Esophagus mucosa (tissue), 1 donor: ENCODE measurements at places on chromosomes 1 and 21.

GRCh38 chr1:218741852-218742251 lies 396.7 kb downstream of the TGFB2 start:
- no peak for ATAC-seq

- ATAC-seq, result no peak
Measured at GRCh38 chr1:93056214-93056613, 22.9 kb upstream of the MTF2 start.

DNA sequence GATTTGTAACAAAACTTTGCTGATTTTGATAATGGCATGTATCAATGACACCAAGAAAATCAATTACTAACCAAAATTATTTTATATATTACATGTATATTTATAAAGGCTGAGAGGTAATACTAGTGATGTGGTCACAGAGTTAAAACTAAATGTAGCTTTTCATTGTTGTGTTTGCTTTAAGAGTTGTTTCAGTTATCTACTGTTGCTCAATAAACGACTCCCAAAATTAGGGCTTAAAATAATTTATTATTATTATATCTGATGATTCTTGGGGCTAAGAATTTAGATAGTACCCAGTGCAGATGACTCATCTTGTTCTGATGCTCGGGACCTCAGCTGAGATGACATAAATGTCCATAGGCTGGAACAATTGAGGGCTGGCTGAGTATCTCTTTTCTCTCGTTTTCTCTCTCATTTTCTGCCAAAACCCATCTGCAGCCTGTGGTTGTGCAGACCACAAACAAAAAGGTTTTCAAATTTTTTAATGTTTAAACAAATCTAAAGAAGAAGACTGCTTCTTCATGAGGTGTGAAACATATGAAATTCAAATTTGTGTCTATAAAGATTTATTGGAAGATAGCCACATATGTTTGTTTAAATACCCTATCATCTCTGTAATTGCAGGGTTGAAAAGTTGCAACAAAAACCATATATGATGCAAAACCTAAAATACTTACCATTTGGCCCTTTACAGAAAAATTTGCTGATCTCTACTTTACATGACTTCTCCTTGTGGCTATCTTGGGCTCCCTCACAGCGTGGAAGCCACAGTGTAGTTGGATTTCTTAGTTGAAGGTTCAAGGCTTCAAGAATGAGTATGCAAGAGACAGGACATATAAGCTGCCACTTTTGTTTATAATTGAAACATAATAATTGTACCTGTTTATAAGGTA lies 14.8 kb upstream of the PTPRC start:
- no peak for ATAC-seq

DNA sequence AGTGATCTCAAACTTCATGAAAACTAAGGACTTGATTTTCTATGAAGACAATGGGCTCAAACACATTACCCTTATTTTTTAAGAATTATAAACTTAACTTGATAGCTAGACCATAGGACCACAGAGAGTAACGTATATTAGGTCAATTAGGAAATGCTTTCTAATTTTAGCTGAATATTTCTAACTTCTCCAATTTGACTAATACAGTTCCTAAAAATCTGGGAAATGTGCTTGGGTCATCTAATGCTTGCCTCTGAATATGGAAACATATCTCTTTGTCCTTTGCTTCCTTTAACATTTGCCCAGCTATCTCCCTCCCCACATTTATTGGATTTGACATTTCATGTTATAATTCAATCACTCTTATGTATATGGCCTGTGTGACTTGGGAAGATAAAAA lies 141.4 kb downstream of the LHX8 start:
- ATAC-seq, result no peak

DNA sequence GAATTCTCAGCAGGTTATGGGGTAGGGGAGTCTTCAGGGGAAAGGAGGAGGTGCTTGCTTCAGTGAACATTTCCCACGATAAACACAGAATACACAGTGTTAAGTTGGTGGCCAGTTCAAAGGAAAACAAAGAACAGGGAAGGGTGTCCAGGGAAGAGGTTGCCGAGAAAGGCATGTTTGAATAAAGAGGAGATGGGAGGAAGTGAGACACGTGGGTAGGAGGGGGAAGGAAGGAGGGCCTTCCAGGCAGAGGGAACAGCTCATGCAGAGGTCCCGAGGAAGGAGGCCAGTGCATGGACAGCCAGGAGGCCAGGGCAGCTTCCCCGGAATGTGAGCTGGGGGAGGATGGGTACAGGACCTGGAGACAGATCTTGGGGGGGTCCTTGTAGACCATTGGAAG lies 130.3 kb upstream of the TMEM51 start:
- ATAC-seq, result no peak

- no peak for ATAC-seq
Measured at GRCh38 chr1:239999170-239999569, 92.5 kb upstream of the FMN2 start.

- ATAC-seq, result no peak
Measured at GRCh38 chr1:184761969-184762485, 7.4 kb upstream of the EDEM3 start.

DNA sequence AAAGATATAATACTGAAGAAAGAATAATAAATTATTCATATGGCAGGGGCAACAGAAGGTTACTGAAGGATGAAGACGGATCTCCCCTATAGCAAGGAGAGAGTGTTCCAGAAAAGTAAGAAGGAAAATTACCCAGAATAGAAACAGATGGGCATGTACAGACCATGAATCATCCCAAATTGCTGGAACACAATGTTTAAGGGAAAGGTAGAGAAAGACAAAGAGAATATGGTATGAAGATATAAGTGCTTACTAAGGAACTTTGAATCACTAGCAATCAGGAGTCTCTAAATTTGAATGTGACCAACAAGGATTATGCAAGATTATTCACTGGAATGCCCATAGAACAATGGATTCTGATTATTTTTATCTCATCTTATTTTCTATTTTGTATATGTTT lies 375.4 kb downstream of the COL11A1 start:
- no peak for ATAC-seq

- no peak for ATAC-seq
Measured at GRCh38 chr1:68291688-68292384, 59.5 kb upstream of the WLS start.

DNA sequence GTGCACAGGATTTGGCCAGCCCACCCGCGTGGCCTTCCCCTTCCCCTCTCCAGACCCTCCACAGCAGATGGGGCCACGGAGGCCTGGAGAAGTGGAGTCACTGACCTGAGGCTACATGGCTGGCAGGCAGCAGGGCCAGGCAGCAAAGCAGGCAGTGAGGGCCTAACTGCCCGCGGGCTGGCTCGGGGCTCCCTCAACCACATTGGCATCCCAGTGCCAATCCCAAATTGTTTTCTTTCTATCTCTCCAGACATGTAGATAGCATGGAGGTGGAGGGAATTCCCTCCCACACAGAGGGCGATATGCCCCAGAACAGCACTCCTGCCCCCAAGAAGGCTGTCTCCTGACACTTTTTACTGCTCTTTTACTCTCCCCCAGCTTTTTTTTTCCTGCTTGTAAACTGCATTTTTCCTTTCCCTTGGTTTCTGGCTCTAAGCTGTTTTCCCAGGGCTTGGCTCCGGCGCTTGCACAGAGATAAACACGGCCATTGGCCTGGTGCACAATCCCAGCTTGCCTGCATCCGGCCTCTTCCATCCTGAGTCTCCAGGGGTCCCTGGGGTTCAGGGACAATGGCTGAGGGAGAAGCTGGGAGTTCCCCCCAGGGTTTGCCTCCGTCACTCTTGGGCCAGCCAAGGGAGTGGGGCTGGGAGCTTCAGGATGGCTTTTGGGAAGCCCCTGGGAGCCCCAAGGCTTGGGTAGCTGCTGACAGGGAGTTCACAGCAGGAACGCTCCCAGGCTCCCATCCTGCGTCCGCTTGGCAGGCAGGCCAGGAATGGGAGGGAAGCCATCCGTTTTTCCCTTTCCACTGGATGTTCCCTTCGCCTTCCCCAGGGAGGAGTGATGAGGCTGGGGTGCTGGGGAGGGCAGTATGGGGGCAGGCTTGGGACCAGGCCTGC lies 7.0 kb downstream of the EPHX1 start:
- ATAC-seq, result peak; percentile 3

DNA sequence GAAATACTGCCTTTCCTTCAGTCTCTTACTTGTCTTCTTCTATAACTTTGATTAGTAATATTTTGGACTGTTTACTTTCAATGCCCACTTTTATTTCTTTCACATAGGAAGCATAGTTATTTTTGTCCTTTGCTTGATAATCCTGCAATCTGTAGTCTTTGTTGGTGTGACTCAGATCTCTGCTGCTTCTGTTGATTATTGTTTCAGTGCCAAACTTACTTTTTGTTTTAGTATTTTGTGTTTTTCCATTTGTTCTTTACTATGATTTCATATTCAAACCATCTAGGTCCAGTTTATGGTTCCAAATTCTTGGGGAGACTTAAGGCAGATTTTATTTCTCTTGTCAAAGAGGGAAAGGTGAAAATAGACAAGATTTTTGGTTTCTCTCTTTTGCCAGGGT lies 399.9 kb downstream of the HLX start:
- no peak for ATAC-seq

DNA sequence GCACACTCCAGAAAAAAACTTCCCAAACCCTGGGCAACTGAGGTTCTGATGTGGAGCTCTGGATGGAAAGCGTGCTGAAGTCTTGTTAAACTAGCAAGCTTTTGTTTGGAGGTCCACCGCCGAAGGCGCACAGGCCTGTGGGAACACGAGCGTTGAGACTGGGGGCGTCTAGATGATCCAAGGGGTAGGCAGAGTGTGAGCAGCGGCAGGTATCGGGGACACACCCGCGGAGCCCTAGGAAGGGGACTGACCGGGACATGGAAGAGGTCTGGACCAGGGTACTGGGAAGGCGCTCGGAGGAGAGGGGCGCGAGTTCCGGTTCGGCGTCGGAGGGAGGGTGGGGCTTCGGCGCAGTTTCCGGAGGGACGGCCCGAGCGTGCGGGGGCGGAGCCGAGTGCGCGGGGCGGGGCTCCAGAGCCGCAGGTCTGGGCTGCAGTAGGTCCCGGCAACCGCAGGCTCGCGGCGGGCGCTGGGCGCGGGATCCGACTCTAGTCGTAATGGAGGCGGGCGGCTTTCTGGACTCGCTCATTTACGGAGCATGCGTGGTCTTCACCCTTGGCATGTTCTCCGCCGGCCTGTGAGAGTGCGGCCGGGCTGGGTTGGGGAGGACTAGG lies at the start of gene SLC50A1:
Gene SLC50A1 (plus strand): TSS at position 438 of the 614 bp plus-strand sequence. CDS start 60 bp downstream, at position 498.
- peak; percentile 86 for ATAC-seq

DNA sequence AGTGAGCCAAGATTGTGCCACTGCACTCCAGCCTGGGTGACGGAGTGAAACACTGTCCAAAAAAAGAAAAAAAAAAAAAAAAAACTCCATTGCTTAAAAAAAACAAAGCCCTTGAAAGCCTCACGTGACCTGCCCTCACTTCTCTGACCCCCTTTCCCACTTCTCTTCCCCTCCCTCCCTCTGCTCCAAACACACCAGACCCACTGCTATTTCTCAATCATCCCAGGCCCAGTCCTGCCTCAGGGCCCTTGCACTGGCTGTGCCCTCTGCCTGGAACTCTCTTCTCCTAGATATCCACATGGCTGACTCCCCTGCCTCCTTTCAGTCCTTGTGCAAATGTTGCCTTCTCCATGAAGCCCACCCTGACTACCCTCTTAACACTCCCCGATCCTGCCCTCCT lies 45.4 kb upstream of the TARDBP start:
- ATAC-seq, result no peak

DNA sequence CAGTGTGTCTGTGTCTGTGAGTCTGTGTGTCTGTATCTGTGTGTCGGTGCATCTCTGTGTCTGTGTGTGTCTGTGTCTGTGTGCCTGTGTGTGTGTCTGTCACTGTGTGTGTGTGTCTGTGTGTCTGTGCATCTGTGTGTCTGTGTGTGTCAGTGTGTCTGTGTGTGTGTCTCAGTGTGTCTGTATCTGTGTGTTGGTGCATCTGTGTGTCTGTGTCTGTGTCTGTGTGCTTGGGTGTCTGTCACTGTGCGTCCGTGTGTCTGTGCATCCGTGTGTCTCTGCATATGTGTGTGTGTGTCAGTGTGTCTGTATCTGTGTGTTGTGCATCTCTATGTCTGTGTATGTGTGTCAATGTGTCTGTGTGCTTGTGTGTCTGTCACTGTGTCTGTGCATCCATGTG lies 44.7 kb upstream of the POFUT2 start:
- no peak for ATAC-seq

GRCh38 chr1:225747566-225747965 lies 30.1 kb upstream of the SRP9 start:
- peak; percentile 31 for ATAC-seq

DNA sequence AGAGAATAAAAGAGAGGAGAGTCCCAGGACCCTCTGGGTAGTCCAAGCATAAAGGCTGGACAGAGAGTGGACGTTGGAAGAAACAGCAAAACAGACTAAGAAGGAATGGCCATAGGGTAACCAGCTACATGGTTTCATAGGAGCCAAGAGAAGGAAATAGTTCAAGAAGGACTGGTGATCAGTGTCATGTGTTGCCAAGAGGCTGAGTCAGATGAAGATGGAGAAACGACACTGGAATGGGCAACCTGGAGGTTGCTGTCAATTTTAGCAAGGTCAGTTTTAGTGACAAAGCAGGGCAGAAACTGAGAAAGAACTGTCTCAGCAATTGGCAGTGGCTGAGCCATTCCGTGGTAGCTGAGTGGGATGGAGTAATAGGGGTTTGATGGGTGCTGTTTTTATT lies 41.4 kb downstream of the HMGB4 start:
- ATAC-seq, result no peak

GRCh38 chr1:168843401-168843800 lies 114.4 kb upstream of the DPT start:
- ATAC-seq, result no peak

DNA sequence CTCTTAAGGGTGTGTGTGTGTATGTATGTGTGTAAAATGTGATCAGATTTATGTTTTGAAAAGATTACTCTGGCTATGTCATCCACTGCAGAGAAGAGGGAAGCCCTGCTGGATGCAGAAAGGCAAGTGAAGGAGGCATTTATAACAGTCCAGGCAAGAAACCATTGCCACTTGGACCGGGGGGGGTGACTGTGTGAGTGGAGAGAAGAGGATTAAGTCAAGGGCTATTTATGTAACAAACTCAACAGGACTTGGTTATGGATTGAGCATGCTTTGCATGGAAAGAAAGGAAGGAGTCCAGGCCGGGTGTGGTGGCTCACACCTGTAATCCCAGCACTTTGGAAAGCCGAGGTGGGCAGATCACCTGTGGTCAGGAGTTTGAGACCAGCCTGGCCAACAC lies 143.0 kb downstream of the URB2 start:
- no peak for ATAC-seq

DNA sequence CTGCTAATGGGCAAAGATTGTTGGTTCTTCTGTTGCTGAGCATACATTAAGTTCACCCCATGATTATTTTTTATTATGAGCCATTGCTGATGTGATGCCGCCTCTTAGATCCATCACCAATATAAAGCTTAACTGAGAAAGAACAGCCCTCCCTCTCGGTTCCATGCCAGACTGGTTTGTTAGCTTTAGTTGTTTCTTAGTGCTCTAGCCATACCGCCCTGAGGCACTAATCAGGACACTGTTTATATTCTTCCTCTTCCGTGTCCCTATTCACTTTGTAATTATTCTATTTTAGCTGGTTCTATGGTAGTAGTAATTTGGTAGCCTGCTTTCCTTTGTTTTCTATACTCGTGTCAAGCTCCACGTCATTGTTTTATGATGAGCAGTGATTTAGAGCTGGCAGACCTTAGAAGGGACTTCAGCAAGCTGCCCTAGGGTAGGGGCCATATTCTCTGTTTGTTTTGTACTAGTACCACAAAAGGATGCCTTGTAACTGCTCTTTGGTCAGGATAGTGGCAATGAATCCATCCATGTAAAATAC lies 27.3 kb upstream of the PDPN start:
- ATAC-seq, result peak; percentile 46
